ENCODE measurements at places on chromosomes 13 and 19.
A peak's percentile ranks its signal among the peaks of the same experiment; 100 is the strongest.

- DNase-seq, result peak; percentile 35
Measured at GRCh38 chr13:73702419-73703071, 431.7 kb downstream of the KLF12 start.

- no peak for DNase-seq
Measured at GRCh38 chr13:64293923-64294322, 2878.3 kb upstream of the PCDH20 start.

GRCh38 chr13:80339563-80339911, 1.4 kb downstream of the SPRY2 start:
- DNase-seq, result no peak

DNA sequence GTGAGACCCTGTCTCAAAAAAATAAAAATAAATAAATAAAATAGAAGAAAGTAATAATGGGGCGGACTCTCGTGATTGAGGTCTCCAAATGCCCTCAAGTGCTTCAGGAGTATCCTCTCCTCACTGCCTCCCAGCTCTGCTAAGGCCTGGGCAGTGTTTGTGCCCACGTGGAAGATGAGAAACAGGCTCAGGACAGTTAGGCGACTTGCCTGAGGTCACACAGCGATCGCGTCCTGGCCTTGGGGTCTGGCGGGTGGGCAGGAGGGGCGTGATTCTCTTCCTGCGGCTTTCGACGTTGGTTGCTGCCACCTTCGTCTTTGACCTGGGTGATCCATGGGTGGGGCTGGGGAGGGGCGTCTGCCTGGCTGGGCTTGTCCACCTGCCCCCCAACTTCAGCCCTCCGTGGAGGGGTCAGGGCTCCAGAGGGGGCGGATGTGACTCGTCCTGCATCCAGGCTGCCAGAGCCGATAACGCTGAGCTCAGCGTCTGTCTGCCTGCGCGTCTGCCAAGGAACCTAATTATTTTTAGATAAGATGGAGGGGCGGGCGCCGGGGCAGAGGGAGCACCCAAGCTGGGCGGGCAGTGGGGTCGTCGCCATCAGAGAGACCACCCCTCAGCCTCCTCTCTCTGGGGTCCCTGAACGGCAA, 56.9 kb downstream of the NFIC start:
- DNase-seq, result no peak

- DNase-seq, result no peak
Measured at GRCh38 chr13:110398564-110399507, 91.8 kb downstream of the COL4A2 start.

- DNase-seq, result no peak
Measured at GRCh38 chr13:97660594-97661260, 226.8 kb downstream of the RAP2A start.

DNA sequence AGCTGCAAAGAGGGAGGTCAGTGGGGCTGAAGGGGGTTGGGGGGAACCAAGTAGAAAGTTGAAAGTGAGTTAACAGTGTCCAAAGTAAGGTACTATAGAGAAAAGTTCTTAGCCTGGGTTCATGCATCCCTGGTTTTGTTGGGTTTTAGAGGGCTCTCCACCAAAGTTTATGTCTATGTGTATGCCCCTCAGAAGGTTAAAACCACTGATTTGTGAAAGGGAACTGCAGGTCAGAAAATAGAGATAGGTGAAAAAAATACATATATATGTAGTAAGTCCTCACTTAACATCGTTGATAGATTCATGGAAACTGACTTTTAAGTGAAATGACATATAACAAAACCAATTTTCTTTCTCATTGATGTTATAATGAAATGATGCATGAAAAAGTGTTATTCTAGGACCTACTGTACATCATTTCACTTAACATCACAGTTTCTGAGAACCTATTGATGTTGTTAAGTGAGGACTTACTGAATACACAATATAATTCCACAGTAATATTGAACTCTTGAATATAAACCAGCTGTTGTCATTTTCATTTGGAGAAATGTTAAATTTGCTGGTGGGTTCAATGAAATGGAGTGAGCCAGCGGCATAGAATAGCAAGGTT, 9.6 kb downstream of the DGKH start:
- no peak for DNase-seq

DNA sequence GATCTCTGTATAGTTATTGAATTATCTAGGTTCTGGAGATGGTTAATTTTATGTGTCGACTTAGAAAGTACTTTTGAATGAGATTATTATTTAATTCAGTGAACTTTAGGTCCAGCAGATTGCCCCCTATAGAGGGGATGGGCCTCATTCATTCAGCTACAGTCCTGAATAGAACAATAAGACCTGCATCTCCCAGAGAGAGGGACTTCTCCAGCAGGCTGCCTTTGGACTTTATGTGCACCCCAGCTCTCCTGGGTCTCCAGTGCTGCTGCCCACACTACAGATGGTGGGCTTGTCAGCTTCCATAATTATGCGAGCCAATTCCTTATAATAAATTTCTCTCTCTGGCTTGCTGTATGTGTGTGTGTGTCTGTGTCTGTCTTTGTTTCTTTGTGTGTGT, 39.3 kb upstream of the KL start:
- no peak for DNase-seq
